ENCODE measurements at places on chromosomes 5 and 9.

GRCh38 chr9:11551106-11551505 is 938.3 kb upstream of the PTPRD start:
- DNase-seq = no peak

- no peak for DNase-seq
Observed at GRCh38 chr5:132655821-132656773, 1.9 kb upstream of the IL13 start.

DNA sequence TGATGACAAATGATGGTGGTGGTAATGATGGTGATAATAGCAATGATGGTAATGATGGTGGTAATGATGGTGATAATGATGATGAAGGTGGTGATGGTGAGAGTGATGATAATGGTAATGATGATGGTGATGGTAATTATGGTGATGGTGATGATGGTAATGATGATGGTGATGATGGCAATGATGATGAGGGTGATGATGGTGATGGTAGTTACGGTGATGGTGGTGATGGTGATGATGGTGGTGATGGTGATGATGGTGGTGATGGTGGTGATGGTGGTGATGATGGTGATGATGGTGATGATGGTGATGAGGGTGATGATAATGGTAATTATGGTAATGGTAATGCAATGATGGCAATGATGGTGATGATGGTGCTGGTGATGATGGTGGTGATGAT is 91.1 kb downstream of the DAP start:
- no peak for DNase-seq

DNA sequence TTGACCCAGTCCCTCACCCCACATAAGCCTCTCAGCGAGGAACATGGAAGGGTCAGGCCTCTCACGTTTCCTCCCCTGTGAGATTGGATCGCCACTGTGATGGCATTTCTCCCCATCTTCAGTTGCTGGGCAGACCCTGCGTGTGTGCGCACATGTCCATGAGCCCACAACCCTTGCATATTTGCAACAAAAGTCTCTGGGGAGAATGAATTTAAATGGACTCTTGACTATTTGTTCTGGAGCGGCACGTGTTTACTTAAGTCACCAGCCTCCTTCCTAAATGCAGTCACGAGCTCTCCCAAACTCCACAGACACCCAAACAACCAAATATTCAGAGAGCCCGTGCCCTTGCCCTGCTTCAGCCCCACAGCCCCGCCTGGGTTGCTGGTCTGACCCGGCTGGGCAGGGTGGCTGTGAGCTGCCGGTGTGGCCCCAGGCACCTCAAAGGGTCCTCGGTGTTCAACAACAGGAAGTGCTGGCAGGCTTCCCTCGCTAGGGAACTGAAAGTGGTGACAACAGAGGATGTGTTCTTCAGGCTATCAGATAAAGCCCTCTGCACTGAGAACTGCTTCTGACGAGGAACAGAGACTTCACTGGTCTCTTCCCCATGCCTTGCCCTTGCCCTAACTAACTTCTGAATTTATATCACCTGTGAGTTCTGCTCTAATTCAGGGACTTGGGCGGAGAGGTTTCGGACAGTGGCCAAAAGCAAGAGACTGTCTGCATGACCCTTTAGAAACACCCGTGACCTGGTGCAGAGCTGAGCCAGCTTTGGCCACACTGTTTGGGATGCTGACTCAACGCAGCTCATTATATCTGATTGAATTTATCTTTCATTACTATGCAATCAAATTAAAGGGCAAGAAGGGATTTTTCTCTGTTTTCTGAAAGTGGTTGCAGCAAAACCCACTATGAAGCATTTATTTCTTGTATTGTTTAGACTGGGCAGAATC is 19.2 kb upstream of the CD180 start:
- DNase-seq = peak; percentile 30

DNA sequence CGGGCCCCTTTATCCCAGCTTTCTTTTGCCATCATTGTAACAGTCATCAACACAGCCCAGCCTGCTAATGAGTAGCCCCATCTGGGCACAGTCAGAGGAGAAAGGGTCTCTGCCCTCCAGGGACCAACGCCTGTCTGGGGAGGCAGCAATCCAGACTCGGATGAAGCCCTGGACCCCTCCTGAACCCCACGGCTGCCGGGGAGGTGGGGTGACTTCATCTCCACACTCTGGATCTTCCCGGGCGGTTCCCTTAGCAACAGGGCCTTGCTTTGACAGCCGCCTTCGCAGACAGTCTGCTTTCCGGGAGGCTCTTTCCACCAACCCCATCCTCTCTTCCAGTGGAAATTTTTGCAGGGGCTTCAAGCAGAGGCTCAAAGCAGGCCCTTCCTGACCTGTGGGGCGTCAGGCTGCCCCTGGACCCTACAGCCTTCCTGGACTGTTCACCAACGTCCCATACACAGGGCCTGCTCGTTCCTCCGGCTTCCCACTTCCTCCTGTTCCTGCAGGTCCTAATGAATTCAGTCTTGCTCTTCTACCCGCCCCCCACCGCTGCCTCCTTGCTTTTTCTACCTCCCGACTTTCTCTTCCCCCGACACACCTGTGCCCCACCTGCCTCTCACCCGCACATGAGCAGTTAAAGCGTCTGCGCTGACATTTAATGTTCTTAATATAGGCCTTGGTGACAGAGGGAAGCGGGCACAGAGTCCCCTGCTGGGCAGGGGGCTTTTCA is 161.7 kb upstream of the MVB12B start:
- DNase-seq = no peak

DNA sequence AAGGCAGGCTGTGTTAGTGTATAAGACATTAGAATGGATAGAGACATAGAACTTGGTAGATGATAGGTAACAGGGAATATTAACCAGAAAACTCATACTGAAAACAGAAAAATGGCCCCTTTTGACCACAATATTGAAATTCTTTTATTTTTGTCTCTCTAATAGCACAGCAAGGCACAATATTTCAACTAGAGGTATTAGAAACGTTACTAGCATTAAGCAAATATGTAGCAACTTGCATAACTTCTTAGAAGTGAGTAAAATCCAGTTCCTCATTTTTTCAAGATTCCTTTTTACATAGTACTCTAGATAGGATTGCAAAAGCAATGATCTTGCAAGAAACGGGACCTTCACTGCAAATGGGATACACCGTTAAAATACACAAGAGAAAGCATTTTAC is 102.7 kb upstream of the VCAN start:
- no peak for DNase-seq

Measured in activated CD4-positive, CD25-positive, alpha-beta regulatory T cell treated with anti-CD3 and anti-CD28 coated beads, Interleukin-2, amount 50 U/mL, for 16 hours (primary cell).